Activated T-cell treated with anti-CD3 and anti-CD28 coated beads for 1 hour (primary cell): ENCODE measurements at places on chromosomes 2 and 18.

- DNase-seq = no peak
Measured at GRCh38 chr18:55737266-55737665, 149.3 kb upstream of the TCF4 start.

- no peak for DNase-seq
Measured at GRCh38 chr18:11407940-11408339, 201.5 kb upstream of the SLC35G4 start.

DNA sequence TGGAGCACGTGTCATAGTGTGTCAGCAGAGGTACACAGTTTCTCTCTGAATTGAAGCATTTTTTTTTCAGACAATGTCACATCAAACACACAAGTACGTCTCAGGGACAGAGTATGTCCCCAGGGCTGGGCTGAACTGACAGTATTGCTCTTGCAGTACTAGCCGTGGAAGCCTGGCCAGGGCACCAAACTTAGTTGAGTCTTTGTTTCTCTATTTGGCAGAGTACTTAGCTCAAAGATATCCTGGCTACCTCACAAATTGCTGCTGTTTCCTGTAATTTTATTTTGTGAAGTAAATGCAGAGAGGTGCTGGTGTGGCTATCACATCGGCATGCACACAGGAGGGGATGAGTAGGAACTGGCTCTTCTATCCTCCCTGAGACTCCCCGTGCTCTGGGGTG lies 691.6 kb upstream of the HS6ST1 start:
- no peak for DNase-seq

GRCh38 chr2:136281281-136282114 lies 163.5 kb upstream of the CXCR4 start:
- DNase-seq = peak; percentile 23

GRCh38 chr18:31250902-31251301 lies 67.1 kb upstream of the DSG1 start:
- no peak for DNase-seq

GRCh38 chr2:168758970-168759820 lies 43.2 kb upstream of the NOSTRIN start:
- DNase-seq = no peak

- DNase-seq = no peak
Measured at GRCh38 chr2:226873051-226873620, 37.3 kb downstream of the RHBDD1 start.

GRCh38 chr2:69715964-69716363 lies 26.0 kb upstream of the ANXA4 start:
- DNase-seq = no peak

GRCh38 chr18:30142248-30142647 lies 900.3 kb downstream of the DSC3 start:
- DNase-seq = no peak

DNA sequence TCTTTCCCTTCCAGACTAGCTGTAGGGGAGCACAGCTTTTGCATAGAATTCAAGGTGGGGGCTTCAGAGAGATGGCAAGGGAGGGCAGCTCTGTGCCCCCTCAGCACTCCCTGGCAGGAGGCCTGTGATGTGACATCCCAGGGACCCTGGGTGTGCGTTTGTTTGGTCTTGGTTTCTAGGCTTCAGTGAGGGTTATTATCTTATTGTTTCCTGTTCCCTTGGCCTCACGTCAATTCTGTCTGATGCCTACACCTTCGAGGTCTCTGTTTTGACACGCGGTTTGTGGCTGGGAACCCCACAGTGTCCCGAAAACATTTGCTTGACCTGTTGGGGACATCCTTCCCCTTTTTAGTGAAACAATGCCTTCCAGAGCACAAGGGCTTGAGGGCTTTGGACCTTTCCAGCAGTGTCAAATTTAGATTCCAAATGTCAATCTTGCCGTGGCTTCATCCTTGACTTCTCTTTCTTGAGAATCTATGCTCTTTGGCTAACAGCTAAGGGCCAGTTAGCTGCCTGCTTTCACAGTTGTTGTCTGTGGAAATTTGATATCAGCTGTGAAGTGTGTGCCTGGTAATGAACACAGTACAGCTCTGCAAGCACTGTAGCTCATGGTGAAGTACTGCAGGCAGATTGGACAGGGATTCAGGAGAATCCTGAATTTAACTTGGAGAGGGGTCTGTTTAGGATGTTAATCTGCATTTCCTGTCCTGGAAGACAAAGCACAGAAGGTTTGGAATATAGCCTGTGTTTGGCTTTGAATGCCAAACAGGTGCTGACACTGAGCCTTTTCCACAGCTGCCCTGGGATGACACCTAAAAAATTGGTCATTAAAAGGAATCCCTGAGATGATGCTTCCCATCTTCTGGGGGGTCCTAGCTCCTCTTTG lies 108.2 kb upstream of the CXCR4 start:
- DNase-seq = no peak

DNA sequence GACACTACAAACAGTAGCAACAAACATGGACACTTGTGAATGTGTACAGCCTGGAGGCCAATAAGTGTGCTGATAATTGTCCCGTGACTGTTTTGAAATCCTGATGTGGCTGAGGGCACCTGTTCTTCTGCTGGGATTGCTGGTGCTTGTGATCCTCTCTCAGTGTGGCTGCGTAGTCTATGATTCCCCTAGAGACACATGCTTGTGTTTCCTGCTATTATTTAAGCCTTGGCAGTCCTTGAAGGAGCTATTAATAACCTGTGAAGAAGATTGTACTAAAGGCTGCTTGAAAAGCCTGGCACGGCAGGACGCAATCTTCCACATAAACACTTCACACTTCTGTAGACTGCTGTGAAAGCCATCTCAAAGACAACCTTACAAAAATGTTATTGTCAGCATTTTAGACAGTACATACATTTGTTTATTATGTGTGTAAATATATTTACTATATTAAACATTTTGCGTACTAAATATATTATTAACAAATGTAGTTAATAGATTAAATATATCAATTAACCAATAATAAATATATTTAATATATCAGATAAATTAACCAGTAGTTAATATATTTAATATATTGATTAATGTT lies 71.4 kb downstream of the GALR1 start:
- DNase-seq = no peak

GRCh38 chr2:3317871-3318590 lies 59.6 kb downstream of the EIPR1 start:
- no peak for DNase-seq

- DNase-seq = no peak
Measured at GRCh38 chr2:163213661-163214081, 375.1 kb upstream of the KCNH7 start.

GRCh38 chr2:60822987-60823386 lies 58.4 kb upstream of the REL start:
- DNase-seq = no peak

DNA sequence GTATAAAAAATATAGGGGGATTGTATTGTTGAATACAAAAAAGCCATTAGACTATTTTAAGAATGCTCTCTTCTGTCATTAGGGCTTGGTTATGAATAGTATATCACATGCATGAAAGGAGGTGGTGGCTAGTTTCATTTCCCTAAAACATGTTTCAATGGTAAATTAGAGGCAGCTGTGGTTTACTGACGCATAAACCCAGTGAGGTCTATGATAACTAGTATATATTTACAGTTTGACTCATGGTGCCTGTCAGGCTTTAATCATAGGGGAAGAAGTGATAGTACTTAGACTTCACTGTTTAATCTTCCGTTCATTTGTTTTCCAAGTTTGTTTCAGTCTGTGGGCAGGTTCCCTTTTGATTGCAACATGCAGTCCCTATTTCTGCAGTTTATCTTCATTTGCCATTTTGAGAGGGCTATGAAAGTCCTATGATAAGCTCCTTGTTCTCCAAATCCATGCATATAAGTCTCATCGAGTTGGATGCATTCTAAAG lies 55.1 kb upstream of the MAP4K3 start:
- no peak for DNase-seq

DNA sequence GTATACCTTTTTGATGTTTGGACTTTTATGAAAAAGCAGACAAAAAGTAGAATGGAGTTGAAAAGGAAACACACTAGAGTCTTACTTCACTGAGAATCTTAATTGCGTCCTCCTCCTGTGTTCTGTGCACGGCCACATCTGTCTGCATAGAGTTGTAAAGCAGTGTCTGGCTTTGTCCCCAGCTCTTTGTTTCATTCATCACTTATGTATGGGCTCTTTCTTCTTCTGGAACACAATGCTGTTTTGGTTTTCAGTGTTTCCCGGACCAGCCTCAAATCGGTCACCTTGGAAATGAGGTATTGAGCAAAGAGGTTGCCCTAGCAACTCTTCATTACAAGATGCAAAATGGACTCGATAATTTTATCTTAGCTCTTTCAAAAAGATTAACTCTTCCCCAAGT lies 104.3 kb upstream of the CNGA3 start:
- DNase-seq = no peak

DNA sequence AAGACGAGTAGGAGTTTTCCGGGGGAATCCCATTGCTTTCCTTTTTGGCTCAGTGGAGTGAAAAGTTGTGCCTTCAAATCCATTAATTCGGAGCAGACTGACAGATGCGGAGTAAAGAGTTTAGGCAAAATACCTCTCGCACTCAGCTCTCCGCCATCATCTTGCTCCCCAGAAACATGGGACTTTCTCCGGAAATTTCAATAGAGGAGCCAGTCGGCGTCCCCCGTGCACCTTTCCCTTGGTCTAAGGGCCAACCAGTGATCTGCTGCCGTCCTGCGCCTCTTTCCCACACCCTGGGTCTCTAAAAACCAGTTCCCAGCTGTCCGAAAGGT lies 318 bp downstream of the TYW5 start:
- no peak for DNase-seq

- DNase-seq = no peak
Measured at GRCh38 chr2:71513721-71514120, 60.4 kb downstream of the DYSF start.

DNA sequence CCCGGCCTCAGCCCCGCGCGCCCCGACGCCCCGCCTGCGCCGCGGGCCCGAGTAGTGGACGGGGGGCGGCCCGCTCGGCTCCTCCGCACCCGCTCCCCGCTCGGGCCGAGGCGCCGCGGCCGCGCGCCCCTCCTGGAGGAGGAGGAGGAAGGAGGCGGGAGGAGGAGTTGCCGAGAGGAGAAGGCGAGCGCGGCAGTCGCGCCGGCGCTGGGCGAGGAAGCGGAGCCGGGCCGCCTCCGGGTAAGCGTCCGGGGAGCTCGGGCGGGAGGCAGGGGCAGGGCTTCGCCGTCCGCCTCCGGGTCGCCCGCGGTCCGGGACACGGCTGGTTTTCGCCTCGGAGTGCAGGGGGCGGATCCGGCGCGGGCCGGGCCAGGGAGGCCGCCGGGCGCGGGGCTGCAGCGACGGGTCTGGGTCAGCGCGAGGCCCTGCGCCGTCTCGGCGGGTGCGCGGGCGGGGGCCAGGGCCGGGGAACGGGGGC lies at the start of gene SOCS6:
Gene SOCS6 (plus strand): TSS at position 195 of the 478 bp plus-strand sequence. CDS start 35,624 bp downstream, outside the sequence.
- no peak for DNase-seq

DNA sequence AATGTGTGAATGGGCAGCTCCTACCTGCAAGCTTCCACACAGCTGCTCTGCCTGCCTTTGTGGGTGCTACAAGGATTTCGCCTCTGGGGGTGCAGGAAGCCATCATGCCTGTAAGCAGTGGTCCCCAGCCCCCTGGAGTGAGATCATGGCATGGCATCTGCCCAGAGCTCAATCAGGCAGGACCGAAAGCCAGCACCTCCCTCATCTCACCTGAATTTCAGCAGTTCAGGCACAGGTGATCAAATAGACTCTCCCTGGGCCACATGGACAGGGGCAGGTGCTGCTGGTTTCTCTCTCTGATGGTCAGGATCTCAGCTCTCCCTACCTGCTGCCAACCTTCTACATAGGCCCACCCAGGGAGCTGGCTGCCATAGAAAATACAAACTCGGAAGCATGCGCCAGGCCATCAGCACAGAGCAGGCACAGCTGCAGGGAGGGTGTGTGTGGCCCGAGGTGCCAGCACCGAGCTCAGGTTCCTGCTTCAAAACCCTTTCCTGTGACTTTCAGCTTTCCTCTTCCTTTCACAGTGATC lies 133.2 kb upstream of the ID2 start:
- DNase-seq = no peak

DNA sequence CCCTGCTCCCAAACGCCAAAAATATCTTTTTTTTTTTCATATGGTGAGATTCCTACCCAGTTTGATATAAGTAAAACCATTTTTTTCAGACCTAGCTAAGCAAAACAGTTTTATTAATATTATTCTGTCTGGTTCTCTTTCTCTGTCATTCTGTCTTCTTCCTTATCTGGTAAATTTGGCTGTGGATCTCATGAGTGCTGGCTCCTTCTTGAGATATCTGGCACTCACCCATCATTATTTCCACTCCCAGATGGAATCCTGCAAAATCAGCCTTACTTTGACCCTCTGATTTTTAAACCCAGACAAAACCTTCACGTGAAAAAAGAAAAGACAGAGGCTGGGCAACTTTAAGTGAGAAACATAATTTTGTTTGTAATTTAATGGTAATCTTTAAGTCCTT lies 373.6 kb downstream of the NYAP2 start:
- no peak for DNase-seq

DNA sequence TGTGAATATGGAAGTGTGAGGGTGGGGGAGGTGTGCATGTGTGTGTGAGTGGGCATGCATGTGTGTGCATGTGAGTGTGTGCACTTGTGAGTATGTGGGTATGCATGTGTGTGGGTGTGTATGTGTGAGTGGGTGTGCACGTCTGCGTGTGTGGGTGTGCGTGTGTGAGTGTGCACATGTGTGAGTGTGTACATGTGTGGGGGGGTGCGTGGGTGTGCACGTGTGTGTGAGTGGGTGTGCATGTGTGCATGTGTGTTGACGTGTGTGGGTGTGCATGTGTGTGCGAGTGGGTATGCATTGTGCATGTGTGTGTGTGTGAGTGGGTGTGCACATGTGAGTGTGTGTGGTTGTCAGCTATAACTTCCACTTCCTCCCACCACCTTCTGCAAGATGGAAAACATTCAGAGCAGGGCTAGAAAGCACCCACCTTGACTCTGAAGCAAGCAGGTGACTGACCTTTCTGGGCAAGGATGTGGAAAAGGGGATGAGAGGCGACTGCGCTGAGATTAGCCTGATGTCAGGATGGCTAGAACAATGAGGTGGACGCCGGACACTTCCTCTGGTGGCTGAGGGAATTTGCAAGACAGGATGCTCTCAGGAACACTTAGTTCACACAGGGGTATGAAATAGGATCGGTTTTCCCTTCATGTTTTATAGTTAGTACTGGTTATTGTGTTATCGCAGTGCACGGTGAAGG lies 103.6 kb downstream of the ACKR3 start:
- no peak for DNase-seq

DNA sequence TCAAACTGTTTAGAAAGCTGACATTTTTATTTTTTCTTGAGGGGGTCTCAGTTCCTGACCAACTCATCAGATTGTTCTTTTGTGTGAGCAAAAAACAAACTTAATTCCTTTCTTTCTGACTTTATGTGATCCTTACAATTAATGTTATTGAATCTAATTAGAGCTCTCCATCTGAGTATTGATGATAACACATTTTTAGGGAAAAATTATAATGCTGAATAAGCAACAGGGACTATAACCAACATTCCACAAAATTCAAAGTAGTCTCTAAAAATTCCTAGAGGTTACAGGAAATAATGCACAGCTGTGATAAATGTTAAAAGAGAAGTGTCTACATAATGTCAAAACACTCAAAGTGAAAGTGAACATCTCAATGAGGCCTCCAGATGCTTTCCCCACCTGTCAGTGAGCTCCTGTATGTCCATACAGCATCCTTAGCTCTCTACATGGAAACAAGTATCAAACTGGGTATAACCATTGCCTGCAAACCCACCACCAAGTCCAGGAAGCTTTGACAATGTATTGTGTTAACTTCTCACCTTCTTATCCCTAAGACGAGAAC lies 786.0 kb upstream of the SLC39A10 start:
- DNase-seq = no peak

GRCh38 chr2:88307817-88308216 lies 137.7 kb downstream of the THNSL2 start:
- DNase-seq = no peak

GRCh38 chr2:98664323-98664722 lies 55.9 kb downstream of the UNC50 start:
- DNase-seq = no peak
